ENCODE measurements at places on chromosomes 4 and X.

DNA sequence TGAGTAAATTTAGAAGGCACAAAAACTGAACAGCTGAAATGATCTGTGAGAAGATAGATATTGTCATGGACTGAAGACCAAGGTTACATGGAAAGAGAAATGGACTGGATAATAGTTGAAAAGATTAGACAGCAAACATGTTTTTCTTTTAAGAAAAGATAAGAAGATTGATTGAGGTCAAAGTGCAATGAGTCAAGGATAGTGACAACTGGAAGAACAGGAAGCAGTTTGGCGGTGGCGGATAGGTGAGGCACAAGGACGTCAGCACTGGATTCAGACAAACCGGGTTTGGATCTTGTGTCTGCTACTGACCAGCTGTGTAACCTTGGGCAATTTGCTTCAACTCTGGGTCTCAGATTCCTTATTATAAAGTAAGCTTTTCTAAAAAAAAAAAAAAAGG is 2.0 kb upstream of the HPGD start:
- no peak for DNase-seq

DNA sequence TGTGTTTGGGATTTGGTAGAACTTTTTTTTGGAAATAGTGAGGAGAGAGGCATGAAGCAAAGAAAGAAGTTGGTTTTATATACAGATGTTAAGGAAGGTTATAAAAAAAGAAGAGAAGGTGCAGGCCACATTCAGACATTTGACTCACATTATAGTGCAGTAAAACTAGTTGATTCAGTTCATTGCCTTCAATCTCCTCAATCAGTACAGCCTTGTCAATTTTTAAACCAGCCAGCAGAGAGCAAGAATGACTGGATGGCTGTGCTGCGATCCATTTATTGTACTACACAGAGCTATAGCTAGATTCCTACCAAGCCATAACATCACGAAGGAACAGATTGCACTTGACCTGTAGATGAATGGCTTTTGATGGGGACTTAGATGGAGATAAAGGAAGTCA is 79.7 kb upstream of the LSM6 start:
- no peak for DNase-seq

DNA sequence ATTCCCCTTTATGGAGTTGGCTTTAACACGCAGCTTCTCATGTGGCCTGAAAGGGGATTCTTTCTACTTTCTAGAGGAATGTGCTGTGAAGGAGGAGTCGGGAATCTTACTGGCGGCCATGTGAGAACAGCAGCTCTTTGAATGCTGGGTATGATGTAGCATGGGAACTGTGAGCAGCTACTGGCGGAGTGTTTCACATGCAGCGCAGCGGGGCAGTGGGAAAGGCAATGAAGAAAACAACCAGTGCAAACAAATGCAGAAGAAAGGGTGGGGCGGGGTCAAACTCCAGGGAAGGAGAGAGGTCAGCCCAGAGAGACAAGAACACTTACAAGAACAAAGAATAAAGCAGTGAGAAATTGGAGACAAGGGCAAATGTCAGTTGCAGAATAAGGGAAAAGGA is 363.8 kb upstream of the FTHL17 start:
- DNase-seq: no peak

- DNase-seq: no peak
These were observed 181.7 kb downstream of the MAML3 start for GRCh38 chr4:139972305-139972704.

DNA sequence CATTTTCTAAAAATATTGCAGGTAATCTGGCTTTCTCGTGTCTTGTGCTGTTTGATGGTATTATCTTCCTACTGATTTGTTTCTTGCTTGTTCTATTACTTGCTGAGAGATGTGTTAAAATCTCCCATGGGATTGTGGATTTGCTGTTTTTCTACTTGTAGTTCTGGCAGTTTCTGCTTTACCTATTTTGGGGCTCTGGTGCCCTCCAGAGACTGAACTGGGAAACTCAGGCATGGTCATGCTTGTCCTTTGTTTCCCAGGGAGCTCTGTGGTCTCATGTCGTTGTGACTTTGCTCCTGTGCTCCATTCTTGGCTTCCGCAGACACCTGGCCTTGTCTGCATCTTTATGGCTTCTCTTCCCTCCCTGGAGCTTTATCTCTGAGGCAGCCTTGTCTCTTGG is 39.5 kb downstream of the NSD2 start:
- DNase-seq: no peak

- no peak for DNase-seq
These were observed 78.5 kb downstream of the MSN start for GRCh38 chrX:65745992-65746391.

DNA sequence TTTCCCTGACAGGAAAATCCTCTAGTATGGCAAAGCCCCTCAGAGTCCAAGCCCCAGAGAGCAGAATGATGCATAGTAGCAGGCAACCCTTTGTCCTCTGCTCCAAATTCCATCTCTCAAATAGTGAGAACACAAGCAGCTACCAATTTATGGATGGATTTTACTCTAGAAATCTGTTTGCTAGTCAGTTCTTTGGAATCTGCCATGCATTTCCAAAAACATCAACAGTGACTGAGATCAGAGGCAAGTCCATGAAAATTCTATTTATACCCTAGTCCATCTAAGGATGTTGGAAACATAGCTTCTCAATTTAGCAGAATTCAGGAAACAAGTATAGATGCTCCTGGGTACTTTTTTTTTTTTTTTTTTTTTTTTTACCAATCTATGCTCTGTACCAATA is 10.0 kb upstream of the CC2D2A start:
- DNase-seq: no peak

DNA sequence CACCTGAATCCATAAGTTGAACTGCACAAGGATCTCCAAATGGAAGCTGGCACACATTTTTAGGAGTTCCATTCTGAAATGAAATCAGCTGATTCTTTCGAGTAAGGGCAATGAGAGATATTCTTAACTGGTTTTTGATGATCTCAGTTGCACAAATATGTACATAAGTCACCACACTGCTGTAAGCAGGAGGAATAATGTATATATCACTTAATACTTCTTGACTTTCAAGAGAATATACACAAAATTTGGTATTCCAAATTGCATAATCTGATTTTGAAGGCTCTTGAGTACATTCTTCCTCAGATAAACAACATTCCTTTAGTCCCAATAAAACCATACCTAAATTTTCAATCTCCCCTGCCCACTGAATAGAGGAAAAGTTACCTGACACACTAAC is 8.2 kb downstream of the FANCB start:
- DNase-seq: no peak

DNA sequence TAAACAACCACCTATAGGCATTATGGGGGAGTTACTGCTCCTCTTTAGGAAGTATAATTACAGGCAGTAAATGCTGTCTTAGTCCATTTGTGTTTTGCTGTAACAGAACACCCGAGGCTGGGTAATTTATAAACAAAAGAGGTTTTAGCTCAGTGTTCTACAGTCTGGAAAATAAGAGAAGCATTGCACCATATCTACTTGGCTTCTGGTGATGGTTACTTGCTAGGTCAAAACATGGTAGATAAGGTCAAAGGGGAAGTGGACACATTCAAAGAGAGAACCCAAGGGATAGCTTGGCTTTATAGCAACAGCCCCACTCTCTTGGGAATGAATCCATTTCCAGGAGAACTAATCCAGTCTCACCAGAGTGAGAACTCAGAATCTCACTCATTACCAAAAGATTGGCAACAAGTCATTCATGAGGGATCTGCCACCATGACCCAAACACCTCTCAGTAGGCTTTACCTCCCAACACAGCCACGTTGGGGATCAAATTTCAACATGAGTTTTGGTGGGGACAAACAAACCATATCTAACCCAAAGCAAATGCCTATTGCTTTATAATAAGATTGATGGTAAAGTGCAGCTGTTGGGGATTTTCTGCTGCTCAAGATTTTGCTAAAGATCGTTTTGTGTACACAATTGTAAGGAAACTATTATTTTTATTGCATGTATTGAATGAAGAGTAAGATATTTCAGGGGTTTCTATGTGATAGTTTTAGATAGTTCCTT is 32.6 kb downstream of the STAG2 start:
- DNase-seq: no peak

DNA sequence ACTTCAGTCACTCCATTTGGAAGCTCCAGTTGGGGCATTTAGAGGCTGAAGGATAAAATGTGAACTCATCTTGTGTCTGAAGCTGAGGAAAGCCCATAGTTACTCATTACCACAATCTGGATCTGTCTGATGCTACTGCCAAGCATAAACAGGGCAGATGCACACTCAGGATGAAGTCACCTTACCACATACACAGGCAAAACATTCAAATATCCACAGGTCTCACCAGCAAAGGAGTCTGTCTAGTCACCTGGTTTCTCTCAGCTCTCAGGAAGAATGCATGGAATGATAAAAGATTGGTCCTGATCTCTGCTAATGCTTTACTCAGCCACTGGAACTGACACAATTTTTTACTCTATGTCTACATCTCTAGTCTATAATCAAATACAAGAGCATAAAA is 13.0 kb upstream of the ODAPH start:
- no peak for DNase-seq

DNA sequence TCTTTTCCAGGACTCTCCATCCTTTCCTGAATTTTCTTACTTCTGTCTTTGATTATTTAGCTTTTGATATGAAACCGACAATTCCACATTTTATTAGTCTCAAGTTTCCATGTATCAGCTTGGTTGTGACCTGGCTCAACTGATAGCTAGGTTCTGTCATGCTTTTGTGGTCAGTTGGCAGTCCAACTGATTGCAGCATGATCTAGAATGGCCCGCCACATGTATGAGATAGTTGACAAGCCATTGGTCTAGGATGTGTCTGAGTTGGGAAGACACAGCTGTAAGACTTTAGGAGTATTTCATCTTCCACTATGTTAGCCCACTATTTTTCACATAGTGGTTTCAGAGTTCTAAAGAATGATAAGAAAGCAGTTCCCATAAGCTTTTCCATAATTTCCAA is 117.5 kb upstream of the GRID2 start:
- DNase-seq: no peak

DNA sequence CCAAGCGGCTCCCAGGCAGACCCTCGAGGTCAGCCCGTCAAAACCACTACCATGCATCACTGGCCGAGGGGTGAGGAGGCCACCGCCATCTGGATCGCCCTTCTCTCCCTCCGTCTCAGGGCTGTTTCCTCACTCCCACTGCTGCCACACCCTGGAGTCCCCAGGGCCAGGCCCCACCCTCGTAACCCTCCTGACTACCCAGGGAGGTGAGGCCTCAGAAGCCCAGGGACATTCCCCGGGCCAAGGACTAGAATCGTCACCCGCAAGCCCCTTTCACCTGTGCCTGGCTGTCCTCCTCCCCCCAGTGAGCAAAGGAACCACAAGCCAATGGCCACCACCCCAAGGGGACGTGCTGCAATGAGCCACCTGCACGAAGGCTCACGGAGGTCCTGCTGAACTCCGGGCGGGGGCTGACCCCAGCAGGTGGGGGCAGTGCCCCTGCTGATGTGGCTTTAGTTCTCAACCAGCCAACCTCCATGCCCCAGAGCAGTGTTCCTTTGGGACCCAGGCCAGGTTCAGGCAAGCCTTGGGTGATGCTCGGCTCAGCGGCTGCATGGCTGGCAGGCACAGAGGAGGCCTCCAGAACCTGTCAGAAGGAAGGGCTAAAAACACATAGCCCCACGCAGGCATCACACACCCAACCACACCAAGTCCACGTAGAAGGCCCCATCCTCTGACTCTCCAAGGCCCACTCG is 23.8 kb downstream of the PPP2R2C start:
- DNase-seq: no peak

GRCh38 chrX:104668550-104668949 is 102.6 kb downstream of the IL1RAPL2 start:
- no peak for DNase-seq

DNA sequence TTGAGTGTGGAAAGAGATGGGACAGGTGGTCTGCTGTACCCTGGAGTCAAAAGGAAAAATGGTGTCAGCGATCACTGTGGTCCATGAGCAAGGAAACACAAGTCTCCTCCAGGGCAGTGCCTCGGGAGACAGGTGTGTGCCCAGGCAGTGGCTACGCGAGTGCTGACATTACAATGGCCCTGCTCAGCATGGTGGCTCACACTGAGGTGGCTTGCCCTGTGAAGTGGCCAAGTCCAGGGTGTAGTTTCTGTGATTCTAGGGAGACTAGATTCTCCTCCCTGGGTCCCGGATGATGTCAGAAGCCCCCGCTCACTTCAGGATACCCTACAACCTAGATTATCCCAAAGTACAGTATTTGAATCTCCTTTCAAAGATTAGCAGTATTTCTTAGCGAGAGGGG is 44.8 kb upstream of the TMEM150C start:
- no peak for DNase-seq

GRCh38 chr4:176981551-176981950 is 188.8 kb upstream of the VEGFC start:
- DNase-seq: no peak

GRCh38 chr4:77635876-77636275 is 30.3 kb downstream of the CXCL13 start:
- no peak for DNase-seq

- DNase-seq: no peak
These were observed 41.3 kb upstream of the MAGED1 start for GRCh38 chrX:51852096-51852495.

- no peak for DNase-seq
These were observed 130.5 kb downstream of the TENT5D start for GRCh38 chrX:80550722-80551121.

GRCh38 chr4:110042545-110043517 is 130.1 kb downstream of the EGF start:
- no peak for DNase-seq

DNA sequence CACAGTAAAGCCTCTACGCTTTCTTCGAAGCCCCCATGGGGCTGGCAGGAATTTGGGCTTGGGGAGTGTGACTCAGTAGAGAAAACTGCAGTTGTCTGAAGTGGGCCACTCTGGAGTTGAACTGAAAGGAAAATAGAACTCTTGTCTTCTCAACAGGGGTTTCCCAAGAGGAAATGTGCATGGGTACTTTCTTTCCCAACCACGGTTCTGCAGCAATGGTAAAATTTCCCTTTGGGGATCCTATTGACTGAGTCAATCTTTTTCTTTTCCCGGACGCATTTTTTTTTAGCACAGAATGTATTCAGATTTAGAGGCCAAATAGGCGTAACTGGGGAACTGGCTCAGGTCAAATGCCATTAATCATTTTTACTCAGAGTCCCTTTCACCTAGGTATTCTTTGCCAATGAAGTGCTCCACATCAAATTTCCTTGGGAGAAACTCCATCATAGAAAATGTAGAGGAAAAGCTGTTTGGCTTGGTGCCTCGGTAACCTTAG is 269.3 kb downstream of the STIM2 start:
- no peak for DNase-seq

DNA sequence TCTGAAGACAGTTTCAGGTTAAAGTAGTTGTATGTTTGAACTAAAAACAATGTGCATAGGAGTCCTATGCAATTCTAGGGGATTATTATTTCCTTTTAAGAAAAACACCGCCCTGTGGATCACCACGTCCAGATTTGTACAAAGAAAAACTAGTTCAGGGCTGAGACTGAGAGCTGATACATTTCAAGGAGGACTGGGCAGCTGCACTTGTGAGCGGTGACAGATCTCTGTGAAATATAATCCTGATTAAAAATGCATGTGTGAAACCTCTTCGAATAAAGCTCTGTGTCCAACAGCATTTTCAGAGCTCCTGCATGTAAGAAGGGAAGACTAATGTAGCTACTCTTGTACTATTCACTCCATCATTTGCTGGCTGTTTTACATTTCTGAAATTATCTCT is 365.8 kb upstream of the PITX2 start:
- DNase-seq: no peak

Measured in stimulated activated CD8-positive, alpha-beta memory T cell treated with anti-CD3 and anti-CD28 coated beads, Interleukin-2, amount 100 ng/mL, for 1 hour (primary cell).